ENCODE measurements at places on chromosomes 12 and 14. TPM values are rescaled to one million over a fixed set of nuclear protein-coding genes. Genes with fewer than 3 reads are reported as not detected.

DNA sequence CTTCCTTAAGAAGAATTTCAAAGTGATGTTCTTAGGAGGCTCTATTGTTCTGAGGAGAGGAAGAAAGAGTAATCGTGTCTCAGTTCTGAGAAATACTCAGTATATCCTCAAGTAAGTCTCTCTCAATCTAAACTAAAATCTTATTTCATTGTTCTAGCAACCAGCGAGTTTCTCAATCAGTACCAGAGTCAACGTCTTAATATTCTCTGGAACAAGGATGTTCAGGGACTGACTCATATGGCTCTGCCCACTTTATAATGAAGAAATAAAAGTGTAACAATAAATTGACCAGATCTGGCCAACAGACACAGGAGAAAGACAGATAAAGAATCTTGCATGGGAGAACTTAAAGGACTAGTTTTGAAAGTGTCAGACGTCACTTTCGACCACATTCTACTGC is 469.8 kb upstream of the FLRT2 start:
- H3K36me3 ChIP-seq, result no peaks in the 10 kb centered on the region
- H3K27ac ChIP-seq, result no peak overlapping the region
- DNase-seq, result no peak
- no peak overlapping the region for H3K4me3 ChIP-seq
- no peaks in the 10 kb centered on the region for H3K27me3 ChIP-seq

GRCh38 chr12:116346741-116347140 is 69.2 kb upstream of the MED13L start:
- no peaks in the 10 kb centered on the region for H3K27me3 ChIP-seq
- H3K4me3 ChIP-seq, result no peak overlapping the region
- H3K36me3 ChIP-seq, result no peaks in the 10 kb centered on the region

ARMH4 gene
- 1.8 TPM for total RNA-seq

DNA sequence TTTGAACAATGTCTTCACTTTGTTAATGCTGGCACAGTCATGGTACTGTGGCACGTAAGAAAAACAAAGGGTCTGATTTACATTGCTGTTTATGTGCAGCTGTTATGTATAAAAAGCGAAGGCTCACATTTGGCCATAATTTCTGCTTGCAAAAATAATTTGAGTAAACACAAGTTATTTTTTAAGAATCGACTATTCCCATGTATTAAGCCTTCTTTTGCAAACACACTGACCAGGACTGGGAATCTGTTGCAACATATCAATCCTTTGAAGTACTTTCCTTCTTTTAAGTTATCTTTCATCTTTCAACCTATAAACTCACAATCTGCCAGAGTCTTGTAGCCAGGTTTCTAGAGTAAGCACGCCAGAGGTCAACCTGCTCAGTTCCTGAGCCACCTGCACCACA is 145.4 kb upstream of the BMP4 start:
- H3K36me3 ChIP-seq, result no peaks in the 10 kb centered on the region
- DNase-seq, result no peak
- H3K4me3 ChIP-seq, result no peak overlapping the region
- H3K27ac ChIP-seq, result no peak overlapping the region

All from lung (tissue), 17 donors.